ENCODE measurements at places on chromosomes 5 and 9. TPM values are rescaled to one million over a fixed set of nuclear protein-coding genes. Genes with fewer than 3 reads are reported as not detected.

Gene UBE2B
- 98.9 TPM for total RNA-seq

DNA sequence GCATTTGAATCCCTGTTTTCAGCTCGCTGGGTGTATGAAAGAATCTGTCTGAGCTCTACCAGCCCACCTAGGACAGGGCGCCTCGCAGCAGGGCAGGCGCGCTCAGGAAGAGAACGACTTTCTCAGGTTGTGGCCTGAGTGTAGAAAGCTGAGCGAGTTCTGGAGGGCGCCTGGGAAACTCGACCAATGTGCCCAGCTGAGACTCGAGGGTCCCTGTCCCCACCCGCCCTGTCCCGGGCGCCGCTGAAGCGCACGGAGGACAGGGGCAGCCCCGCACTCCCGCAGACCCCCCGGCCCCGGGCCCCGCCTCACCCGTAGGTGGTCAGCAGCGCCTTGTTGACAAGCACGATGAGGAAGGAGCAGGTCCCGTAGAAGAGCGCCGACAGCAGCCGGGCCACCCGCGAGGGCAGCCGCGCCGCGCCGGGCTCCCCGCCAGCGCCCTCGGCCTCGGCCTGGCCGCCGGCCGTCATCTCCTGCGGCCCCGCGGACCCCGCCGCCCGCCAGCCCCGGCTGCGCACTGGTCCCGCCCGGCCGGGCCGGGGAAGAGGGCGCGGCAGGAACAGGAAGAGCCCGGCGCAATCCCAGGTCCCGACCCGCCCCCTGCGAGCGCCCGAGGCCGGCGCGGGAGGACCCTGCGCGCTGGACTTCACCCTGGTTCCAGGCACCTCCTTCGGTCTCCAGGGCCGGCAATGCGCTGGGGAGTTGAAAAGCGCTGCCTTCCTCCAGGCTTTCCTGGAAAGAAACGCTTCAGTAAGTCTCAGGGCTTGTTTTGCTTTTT, at the start of gene SLC35D2:
Gene SLC35D2, minus strand, starts transcription at position 547 of the 778 bp plus-strand sequence. Its CDS starts 77 bp downstream, at position 470.
- H3K27ac ChIP-seq = peak within 1 kb of the TSS; percentile 47
- no peaks in the 10 kb centered on the region for H3K27me3 ChIP-seq
- DNase-seq = peak; percentile 16
- peaks cover 29% of the 10 kb centered on the region for H3K36me3 ChIP-seq
- peak within 1 kb of the TSS; percentile 67 for H3K4me3 ChIP-seq

GRCh38 chr5:515273-515836, 8.9 kb downstream of the SLC9A3 start:
- H3K4me1 ChIP-seq = no peaks in the 10 kb centered on the region
- DNase-seq = no peak
- no peaks in the 10 kb centered on the region for H3K36me3 ChIP-seq
- no peak overlapping the region for H3K4me3 ChIP-seq
- H3K27me3 ChIP-seq = peaks cover 19% of the 10 kb centered on the region

DNA sequence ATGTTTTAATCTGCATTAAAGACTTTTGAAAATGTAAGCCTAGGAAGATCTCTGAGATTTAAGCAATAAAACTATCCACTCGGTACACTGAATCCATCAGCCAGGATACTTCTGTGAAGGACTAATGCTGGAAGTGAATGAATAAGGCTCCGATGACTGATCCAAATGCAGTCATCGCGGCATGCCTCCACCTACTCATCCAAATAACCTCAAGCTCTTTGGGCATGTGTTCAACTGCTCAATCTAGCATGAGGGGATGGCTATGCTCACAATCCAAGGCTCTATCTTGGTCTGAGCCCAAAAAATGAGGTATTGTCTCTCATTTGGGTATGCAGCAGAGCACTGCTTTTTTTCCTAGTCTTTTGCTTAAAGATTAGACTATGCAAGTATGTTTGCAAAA, 19.2 kb downstream of the MARCHF3 start:
- no peaks in the 10 kb centered on the region for H3K27me3 ChIP-seq
- peaks cover 48% of the 10 kb centered on the region for H3K4me1 ChIP-seq
- H3K36me3 ChIP-seq = peaks cover 4% of the 10 kb centered on the region

DNA sequence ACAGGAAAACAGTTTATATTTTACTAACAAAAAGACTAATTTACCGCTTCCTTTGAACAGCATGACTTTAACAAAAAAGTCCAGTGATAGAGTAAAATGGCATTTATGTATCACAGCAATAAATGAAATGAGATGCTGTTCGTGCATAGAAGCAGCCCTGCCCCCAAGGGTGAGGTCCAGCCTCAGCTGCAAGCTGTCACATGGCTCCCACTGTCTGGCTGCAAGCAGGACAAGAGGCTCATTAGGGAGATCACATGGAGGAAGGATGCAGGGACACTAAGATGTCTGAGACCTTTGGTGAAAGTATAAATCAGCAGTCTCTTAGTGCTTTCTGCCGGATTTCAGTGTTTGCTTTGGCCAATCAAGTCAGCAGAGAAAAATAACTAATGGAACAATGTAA, 23.0 kb downstream of the GDNF start:
- no peak overlapping the region for H3K27ac ChIP-seq
- H3K4me1 ChIP-seq = no peaks in the 10 kb centered on the region
- no peak for DNase-seq

DNA sequence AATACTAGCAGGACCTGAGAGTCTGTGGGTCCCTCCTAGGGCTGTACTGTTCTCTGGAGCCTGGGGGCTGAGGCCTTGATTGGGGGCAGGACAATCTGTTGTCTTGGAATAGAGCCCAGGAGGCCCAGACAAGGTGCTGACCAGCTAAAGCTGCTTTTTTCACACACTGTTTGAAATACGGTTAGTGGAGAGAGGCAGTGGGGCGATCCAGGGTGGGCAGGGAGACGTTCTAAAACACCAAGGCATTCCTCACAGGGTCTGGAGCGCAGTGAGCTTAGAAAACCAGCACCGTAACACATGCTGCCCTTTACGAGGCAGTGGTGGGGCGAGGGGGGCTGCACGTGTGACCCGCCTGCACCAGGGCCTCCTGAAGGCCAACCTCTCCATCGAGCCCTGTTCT, 55.1 kb downstream of the EHMT1 start:
- no peak for DNase-seq
- no peak overlapping the region for H3K27ac ChIP-seq
- H3K27me3 ChIP-seq = no peaks in the 10 kb centered on the region
- H3K4me3 ChIP-seq = no peak overlapping the region
- peaks cover 16% of the 10 kb centered on the region for H3K36me3 ChIP-seq

DNA sequence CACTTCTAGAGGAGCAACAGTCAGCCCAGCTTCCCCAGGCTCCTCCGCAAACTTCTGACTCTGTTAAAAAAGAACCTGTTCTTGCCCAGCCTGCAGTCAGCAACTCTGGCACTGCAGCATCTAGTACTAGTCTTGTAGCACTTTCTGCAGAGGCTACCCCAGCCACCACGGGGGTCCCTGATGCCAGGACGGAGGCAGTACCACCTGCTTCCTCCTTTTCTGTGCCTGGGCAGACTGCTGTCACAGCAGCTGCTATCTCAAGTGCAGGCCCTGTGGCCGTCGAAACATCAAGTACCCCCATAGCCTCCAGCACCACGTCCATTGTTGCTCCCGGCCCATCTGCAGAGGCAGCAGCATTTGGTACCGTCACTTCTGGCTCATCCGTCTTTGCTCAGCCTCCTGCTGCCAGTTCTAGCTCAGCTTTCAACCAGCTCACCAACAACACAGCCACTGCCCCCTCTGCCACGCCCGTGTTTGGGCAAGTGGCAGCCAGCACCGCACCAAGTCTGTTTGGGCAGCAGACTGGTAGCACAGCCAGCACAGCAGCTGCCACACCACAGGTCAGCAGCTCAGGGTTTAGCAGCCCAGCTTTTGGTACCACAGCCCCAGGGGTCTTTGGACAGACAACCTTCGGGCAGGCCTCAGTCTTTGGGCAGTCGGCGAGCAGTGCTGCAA, 72.8 kb downstream of the NUP214 start:
- H3K4me3 ChIP-seq = no peak overlapping the region
- no peaks in the 10 kb centered on the region for H3K27me3 ChIP-seq
- peaks cover 56% of the 10 kb centered on the region for H3K36me3 ChIP-seq
- no peak for DNase-seq
- no peak overlapping the region for H3K27ac ChIP-seq

Gene RALGPS1
- 2.2 TPM for total RNA-seq

Gene BTNL9
- total RNA-seq = not detected

- DNase-seq = no peak
- H3K27ac ChIP-seq = no peak overlapping the region
- no peaks in the 10 kb centered on the region for H3K36me3 ChIP-seq
- H3K4me3 ChIP-seq = no peak overlapping the region
Observed at GRCh38 chr5:169571355-169571754, 12.2 kb upstream of the SPDL1 start.

DNA sequence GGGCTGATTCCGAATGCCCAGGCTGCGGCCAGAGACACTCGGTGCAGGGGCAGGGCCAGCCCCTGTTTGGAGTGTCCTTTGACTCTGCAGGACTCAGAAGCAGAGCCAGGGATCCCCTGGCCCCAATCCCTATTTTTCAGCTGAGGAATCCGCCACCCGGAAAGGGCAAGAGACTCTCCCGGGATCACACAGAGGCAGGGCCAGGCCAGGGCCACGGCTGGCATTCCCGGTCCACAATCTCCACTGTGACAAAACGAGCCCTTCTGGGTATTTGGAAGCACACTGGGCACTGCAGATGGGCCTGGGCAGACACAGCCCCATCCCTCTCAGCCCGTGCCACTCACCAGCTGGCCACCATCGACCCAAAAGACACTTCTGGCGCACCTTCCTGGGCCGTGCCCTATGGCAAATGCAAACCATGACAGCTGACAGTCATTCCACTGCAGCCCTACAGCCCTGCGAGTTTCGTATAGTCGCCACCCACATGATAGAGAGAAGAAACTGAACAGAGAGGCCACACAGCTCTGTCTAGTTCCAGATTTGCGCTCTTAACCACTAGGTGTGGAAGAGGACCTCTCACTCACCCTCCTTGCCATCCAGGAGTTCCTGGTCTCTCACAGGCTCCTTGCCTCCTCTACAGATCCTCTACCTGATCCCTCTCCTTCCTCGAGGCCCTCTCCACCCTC, 13.3 kb downstream of the NR5A1 start:
- DNase-seq = no peak
- H3K36me3 ChIP-seq = no peaks in the 10 kb centered on the region
- peaks cover 28% of the 10 kb centered on the region for H3K4me1 ChIP-seq

Gene TAF11L5
- not detected for total RNA-seq

Gene ZNF454
- total RNA-seq = not detected

- no peak overlapping the region for H3K4me3 ChIP-seq
- H3K27me3 ChIP-seq = no peaks in the 10 kb centered on the region
- H3K4me1 ChIP-seq = no peaks in the 10 kb centered on the region
- no peak for DNase-seq
- no peak overlapping the region for H3K27ac ChIP-seq
Observed at GRCh38 chr5:17802256-17802655, 168.0 kb downstream of the TAF11L14 start.

Gene ADAMTS16
- total RNA-seq = not detected

Gene TAF1L
- total RNA-seq = not detected

DNA sequence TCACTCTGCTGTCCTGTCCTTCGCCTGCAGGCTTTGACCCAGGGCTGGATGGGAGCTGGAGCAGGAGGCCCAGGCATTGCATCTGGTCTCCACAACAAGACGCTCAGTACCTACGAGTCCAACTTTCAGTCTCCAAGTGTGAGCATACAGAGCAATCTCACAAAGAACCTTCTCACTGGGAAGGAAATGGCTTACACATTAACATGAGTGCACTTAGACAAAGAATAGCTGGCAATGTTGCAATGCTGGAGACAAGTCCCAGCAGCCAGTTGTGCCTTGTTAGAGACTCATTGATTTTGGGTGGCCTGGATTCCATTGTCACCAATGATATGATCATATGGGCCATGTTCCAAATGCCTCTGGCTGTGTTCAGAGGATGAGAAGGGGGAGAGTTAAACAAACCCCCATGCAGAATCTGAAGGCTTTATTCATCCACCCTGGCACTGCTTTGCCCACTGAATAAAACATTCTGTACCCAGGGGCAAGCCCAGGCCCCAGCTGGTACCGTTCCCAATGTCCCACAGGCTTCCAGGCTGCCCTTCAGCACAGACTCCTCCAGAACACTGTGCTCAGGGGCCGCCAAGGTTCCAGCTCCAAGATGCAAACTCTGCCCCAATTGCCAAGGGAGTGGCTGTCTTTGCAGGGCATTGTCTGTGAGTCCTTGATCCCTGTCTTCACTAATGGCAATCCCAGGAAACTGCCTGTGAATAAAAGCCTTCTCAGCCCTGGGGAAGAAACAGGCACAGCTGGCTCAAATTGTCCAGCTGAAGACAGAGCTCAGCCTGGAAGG, 185.5 kb downstream of the HSD17B3 start:
- peaks cover 20% of the 10 kb centered on the region for H3K27me3 ChIP-seq
- H3K4me1 ChIP-seq = peaks cover 15% of the 10 kb centered on the region
- no peak for DNase-seq

- H3K27ac ChIP-seq = no peak overlapping the region
- H3K4me3 ChIP-seq = no peak overlapping the region
- peaks cover 13% of the 10 kb centered on the region for H3K27me3 ChIP-seq
- no peaks in the 10 kb centered on the region for H3K36me3 ChIP-seq
- H3K4me1 ChIP-seq = peaks cover 3% of the 10 kb centered on the region
Observed at GRCh38 chr5:128962211-128962610, 3.1 kb upstream of the SLC27A6 start.

- no peaks in the 10 kb centered on the region for H3K36me3 ChIP-seq
- H3K27me3 ChIP-seq = no peaks in the 10 kb centered on the region
- no peak overlapping the region for H3K4me3 ChIP-seq
- H3K4me1 ChIP-seq = no peaks in the 10 kb centered on the region
- no peak for DNase-seq
Observed at GRCh38 chr9:13750639-13751038, 471.1 kb upstream of the MPDZ start.

GRCh38 chr5:168553377-168554130, 24.4 kb downstream of the FBLL1 start:
- H3K27ac ChIP-seq = no peak overlapping the region
- no peak for DNase-seq
- no peaks in the 10 kb centered on the region for H3K4me1 ChIP-seq
- H3K4me3 ChIP-seq = no peak overlapping the region
- no peaks in the 10 kb centered on the region for H3K27me3 ChIP-seq
- H3K36me3 ChIP-seq = peaks cover 62% of the 10 kb centered on the region

Gene PCDHB2
- not detected for total RNA-seq

Gene NRARP
- 4.4 TPM for total RNA-seq

- no peak overlapping the region for H3K27ac ChIP-seq
- peak; percentile 42 for DNase-seq
- H3K36me3 ChIP-seq = no peaks in the 10 kb centered on the region
Observed at GRCh38 chr5:68932830-68933434, 160.9 kb upstream of the SLC30A5 start.

Gene TYRP1
- not detected for total RNA-seq

Gene BHMT2
- not detected for total RNA-seq
